SK-N-DZ (cell line): ENCODE measurements at places on chromosomes 11 and 22.

DNA sequence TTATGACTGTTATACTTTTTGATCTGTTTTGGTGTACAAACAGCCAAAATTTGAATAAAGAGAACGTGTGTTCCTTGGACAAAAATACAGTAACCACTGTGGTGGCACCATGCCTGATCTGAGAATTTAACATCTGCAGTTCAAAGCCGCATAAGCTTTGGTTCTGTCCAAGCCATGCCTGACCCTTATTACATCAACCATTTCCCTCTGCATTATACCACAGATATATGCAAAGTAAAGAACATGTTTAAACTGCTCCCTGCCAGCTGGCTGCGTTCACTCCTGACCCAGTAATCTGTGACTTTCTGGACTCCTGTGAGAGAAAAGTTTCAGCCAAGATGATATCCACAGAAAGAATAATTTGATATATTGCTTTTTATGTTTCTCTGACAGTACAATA lies 890.5 kb upstream of the ANO3 start:
- DNase-seq = no peak

- no peak for DNase-seq
Measured at GRCh38 chr22:47200273-47201051, 438.0 kb downstream of the TBC1D22A start.

- DNase-seq = no peak
Measured at GRCh38 chr11:20129665-20130064, 30.6 kb downstream of the DBX1 start.

DNA sequence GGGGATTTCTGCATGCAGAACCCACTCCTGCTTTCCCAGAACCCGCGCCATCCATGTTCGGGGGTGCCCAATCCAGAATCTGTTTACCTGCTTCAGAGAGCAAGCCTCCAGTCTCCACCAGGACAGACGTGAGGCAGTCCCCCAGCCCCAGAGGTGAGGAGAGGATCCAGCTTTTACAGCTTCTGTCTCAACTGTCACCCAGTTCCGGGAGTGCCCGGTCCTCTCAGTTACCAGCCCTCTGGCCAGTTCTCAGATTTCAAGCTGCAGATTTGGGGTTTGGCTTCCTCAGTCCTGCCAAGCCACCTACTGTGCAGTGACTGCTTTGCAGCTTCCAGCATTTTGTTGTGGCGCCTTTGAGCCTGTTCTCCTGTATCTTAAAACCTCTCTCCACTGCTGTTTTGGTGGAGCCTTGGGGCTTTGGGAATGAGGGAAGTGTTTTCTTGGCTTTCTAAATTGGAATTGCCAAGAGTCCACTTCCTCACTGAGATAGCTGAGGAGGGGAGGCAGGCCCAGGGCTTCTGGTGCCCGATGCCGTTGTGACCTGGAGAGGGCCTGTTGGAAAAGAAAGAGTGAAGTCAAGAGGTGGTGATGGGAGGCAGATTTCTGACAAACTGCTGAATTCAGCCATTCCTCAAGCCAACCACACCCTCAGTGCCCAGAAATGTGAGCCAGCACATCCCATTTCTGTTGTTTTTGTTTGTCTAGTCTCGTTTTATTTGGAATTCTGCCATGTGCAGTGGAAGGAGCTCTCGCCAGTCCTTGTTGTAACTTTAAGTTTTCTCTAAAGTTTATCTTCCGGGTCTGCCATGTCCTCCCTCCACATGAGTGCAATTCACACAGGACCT lies 513.4 kb downstream of the TBC1D22A start:
- DNase-seq = no peak

- DNase-seq = peak; percentile 88
Measured at GRCh38 chr11:95150956-95151684, 61.5 kb downstream of the ENDOD1 start.

DNA sequence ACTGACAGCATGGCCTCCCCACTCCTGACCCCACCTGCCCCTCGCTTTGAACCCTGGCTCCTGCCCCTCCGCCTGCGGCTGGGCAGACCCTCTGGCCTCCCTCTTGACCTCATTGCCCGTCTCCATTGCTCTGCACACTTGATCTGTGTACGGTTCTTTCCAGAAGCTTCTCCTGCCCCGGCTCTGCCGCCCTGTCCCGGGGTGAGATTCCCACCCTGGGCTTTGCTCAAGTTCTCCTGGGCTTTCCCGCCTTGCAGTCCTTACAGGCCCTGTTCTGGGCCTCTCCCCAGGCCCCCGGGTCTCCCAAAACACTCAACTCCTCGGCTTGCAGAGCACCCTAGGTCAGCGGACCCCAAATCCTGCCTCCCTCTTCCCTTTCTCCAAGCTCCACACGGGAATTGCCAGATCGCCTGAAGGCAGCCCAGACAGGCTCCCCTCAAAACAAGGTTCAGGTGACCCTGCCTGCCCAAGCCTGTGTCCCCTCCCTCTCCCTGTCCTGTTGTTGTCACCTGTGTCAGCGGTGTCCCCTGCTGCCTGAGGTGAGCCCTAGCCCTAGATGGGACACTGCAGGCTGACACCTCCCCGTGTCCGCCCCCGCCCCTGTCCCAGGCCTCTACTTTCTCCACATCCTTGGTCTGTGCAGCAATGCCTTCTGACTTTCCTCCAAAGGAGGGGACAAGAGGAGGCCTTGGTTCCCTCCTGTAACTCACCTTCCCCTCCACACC lies 1.5 kb downstream of the GAL start:
- DNase-seq = no peak

GRCh38 chr22:43343262-43343669 lies at the start of gene SCUBE1:
Gene SCUBE1, minus strand, starts transcription at chr22:43343372. Its CDS starts 111 bp downstream, at chr22:43343261.
- peak; percentile 69 for DNase-seq

DNA sequence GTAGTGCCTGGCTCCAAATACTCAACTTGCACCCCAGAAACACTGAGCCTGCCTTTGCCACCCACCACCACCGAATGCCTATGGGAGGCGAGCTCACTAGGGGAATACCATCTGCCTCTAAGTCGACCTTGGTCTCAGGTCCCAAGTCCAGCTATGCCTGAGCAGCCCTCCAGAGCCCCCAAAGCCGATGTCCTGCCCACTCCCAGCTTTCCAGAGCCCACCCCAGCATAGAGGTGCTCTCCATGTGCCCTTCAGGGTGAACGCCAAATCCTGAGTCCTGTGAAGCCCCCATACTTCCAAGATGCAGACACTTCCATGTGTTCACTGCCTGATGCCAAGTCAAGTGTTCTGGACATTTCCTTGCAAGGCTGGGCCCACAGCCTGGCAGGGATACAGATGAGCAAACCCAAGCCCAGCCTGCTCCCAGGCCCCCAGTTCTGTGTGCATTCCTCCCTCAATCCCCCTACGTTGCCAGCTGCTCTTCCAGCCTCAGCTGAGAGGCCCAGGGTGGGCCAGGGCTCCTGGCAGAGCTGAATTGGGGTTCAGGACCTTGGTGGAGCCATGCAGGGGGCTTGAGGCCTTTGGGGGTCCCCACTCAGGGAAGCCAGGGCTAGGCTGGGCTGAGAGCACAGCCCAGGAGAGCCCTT lies 2.6 kb upstream of the KMT5B start:
- no peak for DNase-seq

DNA sequence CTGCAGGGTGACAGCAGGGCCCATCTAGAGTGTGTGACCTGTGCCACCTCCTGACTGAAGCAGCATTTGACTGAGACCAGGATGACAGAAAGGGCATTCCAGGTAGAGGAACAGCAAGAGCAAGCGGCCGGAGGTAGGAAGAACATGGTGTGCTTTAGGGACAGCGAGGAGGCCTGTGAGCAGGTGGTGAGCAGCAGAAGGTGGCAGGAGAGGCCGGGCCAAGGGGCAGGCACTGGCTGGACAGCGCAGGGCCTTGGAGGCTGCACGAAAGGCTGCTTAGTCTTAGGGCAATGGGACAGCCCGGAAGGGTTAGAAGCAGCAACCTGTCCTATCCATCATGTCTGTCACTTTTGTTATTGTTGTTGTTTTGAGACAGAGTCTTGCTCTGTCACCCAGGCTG lies 17.6 kb upstream of the LRRC32 start:
- no peak for DNase-seq

GRCh38 chr11:62601122-62601371 lies 618 bp downstream of the MTA2 start:
- DNase-seq = no peak
